ENCODE measurements at places on chromosomes 7 and 10.

- no peak for DNase-seq
Measured at GRCh38 chr10:46019569-46020343, 10.7 kb downstream of the NCOA4 start.

GRCh38 chr10:63467841-63468240, 2.1 kb upstream of the JMJD1C start:
- no peak for DNase-seq

DNA sequence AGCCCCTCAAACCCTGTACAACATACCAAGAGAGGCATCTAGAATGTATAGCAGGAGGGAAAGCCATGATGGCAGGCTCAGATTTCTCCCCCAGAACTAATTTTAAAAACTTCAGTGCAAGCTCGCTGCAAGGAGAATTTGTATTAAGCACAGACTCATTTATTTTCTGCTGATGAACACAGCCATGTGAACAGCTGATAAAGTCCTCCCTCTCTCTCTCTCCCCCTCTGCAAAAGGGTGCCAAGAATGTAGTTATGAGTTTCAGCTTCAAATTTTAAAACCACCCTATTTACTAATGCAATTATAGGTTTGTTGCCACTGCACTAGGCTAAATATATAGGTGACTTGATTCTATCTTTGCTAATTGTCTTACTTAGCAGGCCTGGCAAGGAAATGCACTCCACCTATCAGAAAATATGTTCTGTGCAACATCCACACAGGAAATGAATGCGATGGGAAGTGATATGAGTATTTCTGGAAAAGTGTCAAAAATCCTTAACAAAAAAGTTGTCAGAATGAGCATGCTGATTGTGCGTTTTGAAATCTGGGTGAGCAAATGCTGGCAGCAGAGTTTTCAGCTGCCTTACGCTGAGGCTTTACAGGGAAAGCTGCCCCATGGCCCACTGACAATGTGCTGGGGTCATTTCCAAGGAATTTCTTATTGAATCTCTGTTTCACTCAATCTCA, 43.4 kb upstream of the GHITM start:
- DNase-seq, result no peak

GRCh38 chr7:74586258-74587175, 71.0 kb upstream of the GTF2I start:
- DNase-seq, result no peak

DNA sequence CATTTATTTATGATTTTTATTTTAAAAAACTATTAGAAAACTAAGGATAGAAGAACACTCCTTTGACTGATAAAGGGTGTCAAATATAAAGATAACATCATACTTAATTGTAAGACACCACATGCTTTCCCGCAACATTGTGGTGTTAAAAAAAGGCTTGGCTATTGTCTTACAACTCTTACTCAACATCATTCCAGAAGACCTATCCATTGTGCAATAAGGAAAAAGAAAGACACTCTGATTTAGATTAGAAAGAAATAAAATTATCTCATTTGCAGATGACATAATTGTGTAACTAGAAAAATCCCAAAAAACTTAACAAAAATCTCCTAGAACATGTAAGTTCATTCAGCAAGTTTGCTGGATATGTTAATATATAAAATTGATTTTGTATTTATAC, 296.7 kb upstream of the GNAI1 start:
- DNase-seq, result no peak

DNA sequence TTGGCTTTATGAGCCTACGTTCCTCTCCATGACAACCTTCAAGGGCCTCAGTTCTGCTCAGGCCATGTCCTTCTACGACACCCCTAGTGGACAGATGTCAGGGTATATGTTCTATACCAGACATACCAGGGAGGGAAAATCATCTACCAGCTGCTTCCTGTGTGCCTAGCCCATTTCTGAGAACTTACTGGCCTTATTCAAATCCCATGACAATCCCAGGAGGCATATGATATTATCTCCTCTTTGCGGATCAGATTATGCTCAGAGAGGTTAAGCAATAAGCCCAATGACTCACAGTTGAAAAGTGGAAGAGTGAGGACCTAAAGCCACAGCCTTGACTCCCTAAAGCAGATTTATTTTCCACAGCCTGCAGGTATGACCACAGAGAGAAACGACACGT, 139.3 kb downstream of the GLI3 start:
- DNase-seq, result no peak

DNA sequence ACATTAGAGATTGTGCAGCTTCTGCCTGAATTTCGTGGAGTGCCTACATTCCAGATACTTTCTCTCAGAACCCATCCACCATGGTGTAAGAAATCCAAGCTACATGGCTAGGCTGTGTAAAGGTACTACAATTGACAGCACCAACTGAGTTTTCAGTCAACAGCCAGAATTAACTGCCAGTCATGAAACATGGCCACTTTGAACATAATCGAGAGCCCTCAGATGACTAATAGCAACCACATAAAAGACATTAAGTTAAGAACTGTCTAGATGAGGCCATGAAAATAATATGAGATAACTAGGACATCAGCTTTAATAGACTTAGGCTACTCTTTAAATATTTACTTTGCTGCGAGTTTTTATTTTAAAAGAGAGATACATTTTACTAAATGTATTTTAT, 1106.8 kb upstream of the LRRTM3 start:
- no peak for DNase-seq

- DNase-seq, result no peak
Measured at GRCh38 chr10:30366351-30366750, 17.3 kb upstream of the MTPAP start.

DNA sequence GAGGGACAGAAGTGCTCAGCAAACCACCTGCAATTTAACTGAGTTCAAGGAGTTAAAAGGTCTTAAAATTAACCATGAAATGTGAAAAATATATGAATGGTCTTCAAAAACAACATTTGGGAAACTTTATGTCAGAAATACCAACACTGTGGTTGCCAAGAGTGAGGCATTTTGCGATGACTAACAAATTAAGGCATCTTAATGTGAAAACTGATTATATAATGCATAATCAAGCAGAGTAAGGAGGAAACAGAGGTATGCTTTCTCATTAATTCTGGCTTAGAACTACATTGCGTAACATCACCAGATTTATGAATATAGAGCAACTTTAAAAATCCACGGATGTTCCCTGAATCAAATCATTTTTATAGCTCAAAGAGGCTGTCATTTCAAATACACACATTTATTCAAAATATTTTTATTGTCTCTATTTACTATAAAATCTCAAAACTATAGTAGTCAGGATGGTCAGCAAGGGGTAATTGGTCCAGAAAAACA, 335.5 kb downstream of the LRRTM3 start:
- DNase-seq, result no peak

- no peak for DNase-seq
Measured at GRCh38 chr10:123809632-123810031, 82.0 kb downstream of the CPXM2 start.

DNA sequence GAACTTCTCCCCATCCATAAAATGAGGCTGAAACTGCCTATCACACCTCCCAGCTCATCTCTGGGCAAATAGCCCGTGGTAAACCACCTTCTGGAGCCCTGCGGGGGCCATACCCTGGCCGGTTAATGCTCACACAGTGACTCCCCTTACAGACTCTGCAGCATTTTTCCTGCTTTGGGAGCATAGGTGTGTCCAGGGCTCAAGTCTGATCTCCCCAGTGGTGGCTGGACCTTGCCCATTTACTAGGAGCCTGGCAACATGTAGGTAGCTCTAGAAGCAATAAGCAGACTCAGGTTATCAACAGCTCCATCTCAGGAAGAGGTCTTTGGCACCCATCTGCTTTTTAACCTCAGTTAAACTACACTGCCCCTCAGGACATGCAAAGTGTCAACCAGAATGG, 5.5 kb upstream of the CDHR1 start:
- DNase-seq, result no peak

GRCh38 chr10:10056961-10057360, 960.7 kb upstream of the CELF2 start:
- DNase-seq, result no peak

DNA sequence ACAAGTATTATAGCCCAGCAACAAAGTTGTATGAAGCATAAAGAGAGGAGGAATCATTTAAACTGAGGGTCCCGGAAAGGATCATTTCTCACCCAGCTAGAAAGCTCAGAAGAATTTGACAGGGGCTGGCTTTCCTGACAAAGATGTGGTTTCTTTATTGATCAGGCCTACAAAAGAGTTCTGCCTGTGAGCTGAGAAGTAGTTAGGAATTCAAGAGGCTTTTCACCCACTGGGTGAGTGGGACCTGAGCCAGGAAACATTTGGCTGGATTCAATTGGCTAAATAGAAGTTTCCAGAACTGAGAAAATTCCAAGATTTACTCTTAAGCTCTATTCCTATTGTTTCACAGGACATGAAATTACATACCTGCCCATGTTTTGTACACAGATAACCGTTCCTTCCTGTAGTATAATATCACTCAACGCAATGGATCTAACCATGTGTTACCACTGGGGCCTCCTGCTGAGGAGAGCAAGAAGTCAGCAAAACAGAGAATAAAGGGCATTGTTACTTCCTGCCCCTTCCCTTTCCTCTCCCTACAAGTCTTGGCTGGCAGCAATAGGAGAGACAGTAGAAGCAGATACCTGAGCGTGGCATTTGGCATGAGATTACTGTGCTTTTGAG, 53.9 kb upstream of the PAPSS2 start:
- DNase-seq, result no peak

- DNase-seq, result no peak
Measured at GRCh38 chr7:2823130-2823529, 21.0 kb downstream of the GNA12 start.

GRCh38 chr10:15725603-15726002, 5.9 kb upstream of the ITGA8 start:
- DNase-seq, result no peak

GRCh38 chr10:128626397-128627000, 500.3 kb upstream of the MKI67 start:
- no peak for DNase-seq

DNA sequence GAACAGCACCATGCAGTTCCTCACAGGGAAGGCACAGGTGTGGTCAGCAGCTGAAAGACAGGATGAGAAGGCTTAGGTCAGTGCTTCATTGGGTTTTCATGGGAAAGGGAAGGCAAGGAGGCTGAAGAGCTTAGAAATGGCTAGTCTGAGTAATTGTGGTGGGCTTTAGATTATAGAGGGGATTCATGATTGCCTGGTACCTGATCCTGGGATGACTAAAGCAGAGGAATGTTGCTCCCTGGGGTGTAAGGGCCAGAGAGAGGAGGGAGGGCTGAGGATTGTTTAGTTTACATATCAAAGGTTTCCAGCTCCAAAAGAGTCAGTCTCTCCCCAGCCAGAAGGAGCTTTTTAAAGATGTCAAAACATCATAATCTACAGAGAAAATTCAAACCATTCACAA, 396.3 kb upstream of the POM121L12 start:
- DNase-seq, result no peak

DNA sequence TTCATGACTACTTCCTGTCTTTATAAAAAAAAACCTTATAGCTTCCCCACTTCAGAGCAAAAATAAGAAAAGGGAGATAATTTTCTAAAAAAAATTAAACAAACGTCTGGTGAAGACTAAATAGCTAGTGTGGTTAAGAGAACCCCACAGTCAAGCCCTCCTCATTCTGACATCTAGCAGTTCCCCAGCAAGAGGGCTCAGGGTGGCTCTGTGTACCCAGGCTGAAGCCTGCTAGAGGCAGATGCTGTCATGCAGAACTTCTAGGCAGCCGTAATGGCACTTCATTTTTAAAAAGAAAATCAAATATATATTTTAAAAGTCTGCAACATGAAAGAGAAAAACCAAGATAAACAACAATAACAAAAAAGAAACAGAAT, 223.1 kb upstream of the KLF14 start:
- DNase-seq, result no peak

GRCh38 chr10:3955955-3956617, 171.1 kb upstream of the KLF6 start:
- no peak for DNase-seq

GRCh38 chr10:97057491-97058235, 128.1 kb downstream of the SLIT1 start:
- no peak for DNase-seq

DNA sequence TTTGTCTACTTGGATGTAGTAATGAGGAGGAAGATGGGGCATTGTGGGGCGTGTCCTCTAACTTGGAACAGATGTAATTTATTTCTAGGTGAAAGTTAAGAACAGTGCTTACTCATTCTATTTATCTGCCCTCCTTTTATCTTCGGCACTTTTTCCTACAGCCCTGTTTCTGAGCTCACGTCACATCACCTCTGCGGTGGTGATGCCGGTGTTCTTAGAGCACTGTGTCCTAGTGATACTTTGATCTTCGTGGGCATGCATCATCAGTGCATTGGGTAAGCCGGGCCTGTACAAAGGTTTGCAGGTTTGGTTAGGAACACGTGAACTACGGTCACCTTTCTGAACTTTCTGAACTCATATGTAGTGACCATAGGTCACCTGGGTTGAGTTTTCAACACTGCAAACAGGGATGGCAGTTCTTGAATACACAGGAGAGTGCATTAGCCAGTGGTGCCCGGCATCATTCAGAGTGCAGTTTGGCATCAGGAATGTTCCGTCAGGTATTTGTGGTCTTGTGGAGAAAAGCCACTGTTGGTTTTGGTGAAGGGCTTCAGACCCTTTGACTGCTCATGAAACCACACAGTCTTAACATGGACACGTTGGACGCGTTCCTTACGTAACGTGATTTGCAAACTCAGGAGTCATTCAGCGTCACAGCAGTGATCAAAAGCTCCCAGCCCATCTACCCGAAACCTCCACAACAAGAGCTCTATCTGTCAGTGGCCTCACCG, 5.6 kb downstream of the POR start:
- DNase-seq, result no peak

GRCh38 chr10:57817741-57818140, 450.0 kb downstream of the IPMK start:
- DNase-seq, result no peak

GRCh38 chr7:99928994-99929729, at the start of gene GJC3:
GJC3 (minus strand) TSS chr7:99929620; CDS start chr7:99929620, 0 bp downstream.
- no peak for DNase-seq

DNA sequence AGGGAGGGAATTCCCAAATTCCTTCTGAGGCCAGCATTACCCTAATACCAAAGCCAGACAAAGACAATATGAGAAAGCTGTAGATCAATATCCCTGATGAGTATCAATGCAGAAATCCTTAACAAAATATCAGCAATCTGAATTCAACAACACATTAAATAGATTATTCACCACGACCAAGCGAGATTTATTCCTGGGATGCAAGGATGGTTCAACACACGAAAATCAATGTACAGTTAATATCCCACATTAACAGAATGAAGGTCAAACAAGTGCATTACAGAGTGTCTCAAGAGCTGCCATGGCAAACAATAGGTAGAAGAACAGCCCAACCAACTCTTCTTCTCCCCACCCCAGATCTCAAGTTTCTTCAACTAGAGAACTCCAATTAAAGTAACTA, 6.1 kb downstream of the ECD start:
- no peak for DNase-seq

DNA sequence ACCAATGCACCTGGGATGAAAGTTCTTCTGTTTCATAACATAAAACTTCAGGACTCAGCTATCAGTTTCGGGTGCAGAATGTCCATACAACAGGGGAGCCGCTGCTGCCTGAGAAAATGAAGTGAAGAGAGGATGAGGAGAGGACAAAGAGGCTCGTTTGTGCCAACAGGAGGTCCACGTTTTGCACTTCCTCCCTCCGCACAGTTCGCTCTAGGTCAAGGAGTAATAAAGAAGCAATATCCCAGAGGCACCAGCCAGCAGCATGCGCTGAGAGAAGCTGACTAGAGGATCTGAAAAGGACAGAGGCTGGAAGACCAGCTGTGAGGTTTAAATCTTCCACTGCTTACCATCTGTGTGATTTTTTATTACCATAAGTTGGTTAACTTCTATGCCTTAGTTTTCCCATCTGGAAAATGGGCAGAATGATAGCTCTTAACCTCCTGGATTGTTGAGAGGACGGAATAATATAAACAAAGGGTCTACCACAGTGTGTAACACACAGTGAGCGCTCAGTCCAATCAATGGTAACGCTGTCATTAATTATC, 709 bp downstream of the GPAM start:
- no peak for DNase-seq
